Left hindlimb (tissue), 1 donor: ENCODE measurements at places on chromosomes 3 and 15.

GRCh38 chr3:168964736-168965135 lies 698.8 kb downstream of the MECOM start:
- DNase-seq: no peak

DNA sequence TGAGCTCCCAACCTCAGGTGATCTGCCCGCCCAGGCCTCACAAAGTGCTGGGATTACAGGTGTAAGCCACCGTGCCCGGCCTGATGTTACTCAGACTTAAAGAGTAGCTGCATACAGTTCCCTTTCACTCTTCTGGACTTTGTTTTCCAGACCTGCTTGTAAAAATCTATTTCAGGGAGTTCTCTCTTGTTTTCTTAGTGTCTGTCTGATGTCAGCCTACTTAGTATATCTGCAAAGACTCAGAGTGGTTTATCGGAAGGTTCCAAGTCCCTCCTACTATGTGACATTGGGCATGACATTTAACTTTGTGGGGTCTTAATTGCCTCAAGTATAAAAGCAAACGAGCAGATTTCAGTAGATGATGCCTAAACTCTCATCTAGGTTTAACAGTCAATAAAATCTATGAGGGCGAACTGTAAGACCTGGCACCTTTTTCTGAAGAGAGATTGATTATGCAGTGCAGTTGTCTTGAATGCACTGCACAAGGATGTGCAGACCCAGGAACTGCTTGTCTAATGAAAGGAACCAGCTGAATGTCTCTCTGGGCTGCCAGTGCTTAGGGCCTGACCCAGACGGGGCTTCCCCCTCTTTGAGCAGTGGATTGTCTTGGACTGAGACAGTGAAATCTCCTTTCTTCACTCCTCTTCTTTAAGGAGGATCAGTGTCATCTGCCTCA lies 301.4 kb downstream of the PTPRG start:
- DNase-seq: no peak

GRCh38 chr15:89140595-89140994 lies 52.3 kb downstream of the ABHD2 start:
- DNase-seq: no peak

DNA sequence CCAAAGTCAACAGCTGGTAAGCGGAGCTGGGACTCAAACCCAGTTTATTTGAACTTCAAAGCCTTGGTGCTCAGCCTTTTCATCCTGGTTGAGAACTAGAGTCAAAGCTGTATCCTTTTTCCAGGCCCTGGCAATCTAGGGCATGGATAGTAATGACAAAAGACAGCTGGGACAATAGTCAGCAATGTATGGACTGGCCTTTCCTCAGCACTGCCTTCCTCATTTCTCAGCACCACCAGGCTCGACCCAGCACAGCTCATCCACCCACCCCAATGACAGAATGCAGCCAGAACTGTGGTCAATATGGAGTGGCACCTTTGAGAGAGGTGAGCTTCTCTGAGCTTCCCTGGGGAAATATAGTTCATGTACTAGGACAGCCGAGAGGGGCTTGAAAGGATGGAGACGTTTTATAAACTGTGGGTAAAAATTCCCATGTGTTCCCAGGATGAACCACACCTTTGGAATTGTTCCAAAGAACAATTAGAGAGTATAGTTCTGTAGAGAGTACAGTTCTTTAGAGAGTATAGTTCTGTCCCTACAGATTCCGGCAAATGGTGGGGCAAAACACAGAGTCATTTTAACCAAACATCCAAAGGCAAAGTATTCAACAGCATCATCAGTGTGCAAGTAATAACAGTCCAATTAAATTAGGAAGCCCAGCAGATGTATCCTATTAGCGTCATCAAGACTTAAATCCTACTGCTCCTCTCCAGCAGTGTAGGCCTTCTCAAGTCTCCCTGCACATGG lies 30.2 kb upstream of the IREB2 start:
- no peak for DNase-seq
